ENCODE measurements at places on chromosomes 12 and 14.

DNA sequence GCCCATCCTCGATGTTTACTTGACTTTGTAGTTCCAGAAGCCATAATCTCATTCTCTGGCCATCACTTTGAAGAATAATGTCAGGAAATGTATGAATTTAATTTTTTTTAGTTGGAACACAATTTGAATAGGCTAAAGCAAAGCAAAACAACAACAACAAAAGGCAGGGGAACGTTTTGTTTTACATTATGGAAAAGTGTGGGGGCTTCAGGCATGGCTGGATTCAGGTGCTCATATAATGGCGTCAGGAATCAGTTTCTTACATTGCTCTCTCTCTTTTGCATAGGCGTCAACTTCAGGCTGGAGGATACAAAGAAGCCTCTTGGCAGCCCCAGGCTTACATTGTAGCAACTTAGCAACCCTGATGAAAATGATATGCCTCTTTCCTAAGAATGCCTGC is 13.1 kb upstream of the RPH3A start:
- no peak for DNase-seq

DNA sequence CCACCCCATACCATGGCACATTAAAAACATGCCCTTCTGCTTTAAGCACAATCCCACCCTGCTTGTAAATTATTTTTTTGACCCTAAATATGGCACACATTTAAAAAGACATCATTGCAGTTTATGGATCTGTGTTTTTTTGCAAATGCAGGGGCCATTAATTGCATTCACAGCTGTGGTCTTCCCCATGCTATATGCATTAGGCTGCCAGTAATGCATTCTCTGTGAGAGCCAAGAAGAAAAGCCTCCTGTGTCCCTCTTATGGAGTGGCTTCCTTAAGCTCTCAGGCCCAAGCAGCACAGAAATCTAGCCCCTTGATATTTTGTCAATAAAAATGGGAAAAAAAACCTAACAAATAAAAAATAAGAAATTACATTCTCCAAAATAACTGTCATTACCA is 20.4 kb upstream of the COCH start:
- no peak for DNase-seq

DNA sequence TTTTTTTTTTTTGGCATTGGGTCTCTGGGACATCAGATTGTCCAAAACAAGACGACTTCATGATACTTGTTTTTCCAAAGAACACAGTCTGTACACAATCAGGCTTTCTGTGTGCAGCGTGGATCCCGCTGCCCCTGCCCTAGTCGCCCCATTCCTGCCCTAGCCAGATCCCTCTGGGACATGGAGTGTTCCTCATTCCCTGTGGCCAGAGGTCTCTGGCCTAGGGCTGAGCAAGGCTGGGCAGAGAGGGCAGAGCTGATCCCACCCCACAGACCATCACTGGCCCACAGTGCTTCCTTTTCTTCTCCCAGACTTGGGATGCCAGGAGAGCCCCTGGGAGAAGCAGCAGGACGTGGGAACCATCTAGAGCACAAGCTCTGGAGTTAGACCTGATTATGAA is 20.9 kb upstream of the EIF2B2 start:
- DNase-seq, result no peak

DNA sequence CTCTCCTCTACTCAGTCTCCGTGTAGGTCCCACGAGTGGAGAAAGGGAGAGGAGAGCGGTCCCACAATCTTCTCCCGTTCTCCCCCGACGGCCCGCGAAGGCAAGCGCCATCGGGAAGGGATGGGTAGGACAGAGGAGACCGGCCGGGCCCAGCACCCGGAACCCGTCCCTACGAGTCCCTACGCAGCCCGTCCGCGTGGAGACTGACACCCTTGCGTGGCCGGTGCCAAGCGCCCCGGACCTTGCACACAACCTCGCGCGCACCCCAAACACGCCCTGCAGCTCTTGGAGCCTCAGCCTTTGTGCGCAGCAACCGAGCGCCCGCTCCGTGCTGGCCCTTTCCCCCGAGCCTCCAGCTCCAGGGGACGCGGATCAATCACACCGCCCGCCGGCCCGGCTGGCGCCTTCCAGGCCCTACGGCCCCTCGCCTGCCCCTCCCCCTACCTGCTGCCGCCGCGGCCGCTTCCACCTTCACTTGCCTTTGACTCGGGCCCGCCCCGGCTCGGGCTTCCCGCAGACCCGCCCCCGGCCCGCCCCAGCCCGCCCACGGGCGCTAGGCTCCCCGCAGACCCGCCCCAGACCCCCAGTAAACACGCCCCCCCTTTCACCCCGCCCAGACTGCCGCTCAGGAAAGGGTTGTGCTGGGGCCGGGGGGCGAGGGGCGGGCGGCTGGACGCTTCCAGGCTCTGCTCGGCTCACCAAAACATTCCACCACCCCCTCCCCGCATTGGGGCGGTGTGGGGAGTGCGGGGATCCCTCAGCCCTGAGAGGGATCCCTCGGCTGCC is at the start of gene NDRG2:
NDRG2 (minus strand) TSS at position 477 of the 786 bp plus-strand sequence. CDS start 1,746 bp downstream, outside the sequence.
- peak; percentile 69 for DNase-seq

GRCh38 chr14:55297611-55298499 is 26.6 kb downstream of the FBXO34 start:
- no peak for DNase-seq

GRCh38 chr12:104740668-104741067 is 217.4 kb downstream of the SLC41A2 start:
- no peak for DNase-seq

GRCh38 chr14:75282170-75282554 is 3.5 kb downstream of the FOS start:
- DNase-seq, result no peak

DNA sequence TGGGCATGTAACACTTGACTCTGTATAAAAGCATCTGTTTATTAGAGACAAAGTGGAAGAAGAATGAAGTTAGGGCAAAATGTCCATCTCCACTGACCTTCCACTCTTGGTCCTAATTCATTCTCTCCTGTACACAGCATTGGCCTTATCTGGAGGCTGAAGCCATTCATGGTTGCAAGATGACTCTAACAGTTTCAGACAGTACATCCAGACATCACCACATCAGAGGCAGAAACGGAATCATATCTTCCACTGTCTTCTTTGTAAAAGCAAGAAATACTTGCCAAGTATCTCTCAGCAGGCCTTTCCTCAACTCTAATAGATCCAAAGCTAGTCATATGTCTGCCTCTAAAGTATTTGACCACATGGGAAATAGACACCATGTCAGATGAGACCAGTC is 41.1 kb downstream of the PTHLH start:
- DNase-seq, result no peak

- no peak for DNase-seq
These were observed 663.8 kb downstream of the FLRT2 start for GRCh38 chr14:86193756-86194155.

DNA sequence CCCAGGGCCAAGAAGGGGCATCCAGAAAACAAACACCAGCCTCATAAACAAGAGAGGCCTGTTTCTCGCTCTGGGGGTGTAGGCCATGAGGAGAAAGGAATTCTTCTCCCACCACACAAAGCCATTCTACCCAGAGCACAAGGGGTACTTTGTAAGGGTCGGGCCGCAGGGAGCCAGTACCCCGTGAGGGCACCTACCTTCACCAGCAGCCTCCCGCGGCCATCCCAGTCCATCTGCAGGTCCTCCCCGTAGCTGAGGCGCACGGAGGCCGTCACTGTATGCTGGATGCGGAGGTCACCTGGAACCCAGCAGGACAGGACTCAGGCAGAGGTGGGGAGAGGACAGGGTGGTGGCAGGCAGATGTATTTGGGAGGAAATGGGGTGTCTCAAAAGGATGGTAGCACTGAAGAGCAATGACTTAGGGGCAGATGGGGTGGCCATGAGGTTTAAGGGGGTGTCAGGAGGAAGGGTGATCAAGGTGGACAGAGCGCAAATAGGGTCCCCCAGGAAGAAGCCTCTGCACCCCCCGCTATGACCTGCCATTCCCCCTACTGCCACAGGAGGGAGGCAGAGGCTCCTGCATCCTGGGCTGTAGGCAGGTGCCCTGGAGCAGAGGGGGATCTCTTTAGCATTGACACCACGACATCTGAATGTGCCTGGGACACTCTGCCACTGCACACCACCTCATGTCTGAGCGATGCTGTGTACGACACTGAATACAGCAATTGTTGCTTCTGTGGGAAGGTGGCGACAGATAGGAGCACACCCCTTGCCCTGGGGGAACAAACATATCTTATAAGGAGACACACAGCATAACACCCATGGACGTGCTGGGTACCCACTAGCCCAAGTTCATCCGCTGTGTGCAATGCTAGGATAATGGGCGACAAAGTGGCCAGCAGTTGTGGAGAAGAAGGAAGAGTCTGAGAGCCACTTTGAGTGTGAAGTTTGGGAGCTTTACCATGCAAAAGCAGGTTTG is 61.4 kb downstream of the VWF start:
- peak; percentile 61 for DNase-seq

GRCh38 chr12:29067430-29067829 is 81.6 kb upstream of the FAR2 start:
- no peak for DNase-seq

DNA sequence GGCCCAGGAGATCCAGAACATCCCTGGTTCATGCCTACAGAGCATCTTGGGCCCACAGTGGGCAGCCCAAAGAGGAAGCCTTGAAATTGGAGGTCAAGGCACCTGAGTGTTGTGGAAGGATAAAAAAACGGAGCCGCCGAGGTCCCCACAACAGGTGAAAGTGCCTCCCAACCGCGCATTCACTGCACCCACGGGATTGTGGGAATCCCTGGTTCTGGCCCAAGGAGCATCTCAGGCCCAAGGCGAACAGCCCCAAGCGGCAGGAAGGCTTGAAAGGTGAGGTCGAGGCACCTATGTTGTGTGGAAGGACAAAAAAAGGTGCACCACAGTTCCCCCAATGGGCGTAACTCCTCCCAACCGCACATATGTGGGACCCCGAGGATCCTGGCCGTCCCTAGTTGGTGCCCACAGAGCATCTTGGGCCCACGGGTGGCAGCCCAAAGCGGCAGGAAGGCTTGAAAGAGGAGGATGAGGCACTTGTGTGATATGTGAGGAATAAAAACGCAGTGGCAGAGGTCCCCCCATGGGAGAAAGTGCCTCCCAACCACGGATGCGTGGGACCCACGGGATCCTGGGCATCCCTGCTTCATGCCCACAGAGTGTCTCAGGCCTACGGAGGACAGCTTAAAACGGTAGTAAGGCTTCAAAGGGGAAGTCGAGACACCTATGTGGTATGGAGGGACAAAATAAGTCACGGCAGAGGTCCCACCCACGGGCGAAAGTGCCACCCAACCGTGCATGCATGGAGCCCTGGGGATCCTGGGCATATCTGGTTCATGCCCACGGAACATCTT is 583.9 kb downstream of the ALG10 start:
- no peak for DNase-seq

DNA sequence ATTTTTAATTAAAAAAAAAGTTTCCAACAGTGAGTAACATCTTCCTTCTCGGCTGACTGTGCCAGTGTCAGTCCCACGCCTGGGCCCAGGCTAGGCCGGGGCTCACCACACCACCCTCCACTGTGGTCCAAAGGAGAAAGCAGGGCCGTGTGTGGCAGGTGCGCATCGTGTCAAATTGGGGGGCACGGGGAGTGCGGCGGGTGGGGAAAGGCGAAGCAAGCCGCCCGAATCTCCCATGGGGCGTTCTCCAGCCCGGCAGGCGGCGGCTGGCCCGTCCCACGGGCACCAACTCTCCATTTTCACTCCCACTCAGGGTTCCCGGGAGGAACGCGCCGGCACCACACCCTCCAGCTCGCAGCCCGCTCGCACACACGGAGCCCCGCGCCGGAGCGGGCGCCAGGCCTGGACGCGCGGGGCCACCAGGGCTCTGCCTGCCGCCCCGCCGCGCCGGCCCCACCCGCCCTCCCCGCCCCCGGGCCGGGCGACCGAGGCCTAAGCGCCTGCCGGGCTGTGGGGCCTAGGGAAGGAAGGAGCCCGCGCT is 604 bp downstream of the EEA1 start:
- peak; percentile 32 for DNase-seq

- no peak for DNase-seq
These were observed 39.8 kb downstream of the SPRING1 start for GRCh38 chr12:116698116-116698515.

DNA sequence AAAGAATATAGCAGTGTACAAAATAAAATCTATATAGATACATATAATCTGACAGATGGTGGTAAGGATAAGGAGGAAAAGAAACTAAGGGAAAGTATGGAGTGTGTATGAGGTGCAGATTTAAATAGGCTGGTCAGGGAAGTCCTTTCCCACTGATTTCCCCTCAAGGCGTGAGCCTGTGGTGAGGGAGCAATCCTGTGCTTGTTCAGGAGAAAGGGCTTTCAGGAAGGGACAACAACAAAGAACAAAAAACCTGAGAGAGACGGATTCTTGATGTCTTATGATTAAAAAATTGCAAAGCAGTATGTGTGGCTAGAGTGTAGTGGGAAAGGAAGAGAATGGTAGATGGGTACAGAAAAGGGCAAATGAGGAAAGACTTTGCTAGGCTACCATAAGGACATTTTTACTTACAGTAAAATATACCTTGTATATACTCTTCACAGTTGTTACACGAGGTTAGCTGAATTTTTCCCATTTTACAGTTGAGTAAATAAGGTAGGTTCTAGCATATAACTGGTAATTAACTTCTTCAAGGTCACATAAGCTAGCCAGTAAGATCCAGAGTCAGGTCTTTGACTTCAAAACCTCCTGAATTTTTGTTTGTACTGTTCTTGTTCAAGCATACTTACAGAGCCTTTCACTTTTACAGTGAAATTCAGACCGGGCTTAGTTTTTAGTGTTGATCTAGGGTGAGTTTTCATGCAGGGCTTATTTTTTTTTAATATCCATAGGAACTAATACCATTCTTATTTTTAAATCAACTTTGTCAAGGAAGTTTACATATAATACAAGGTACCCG is 15.6 kb downstream of the CNOT2 start:
- no peak for DNase-seq

DNA sequence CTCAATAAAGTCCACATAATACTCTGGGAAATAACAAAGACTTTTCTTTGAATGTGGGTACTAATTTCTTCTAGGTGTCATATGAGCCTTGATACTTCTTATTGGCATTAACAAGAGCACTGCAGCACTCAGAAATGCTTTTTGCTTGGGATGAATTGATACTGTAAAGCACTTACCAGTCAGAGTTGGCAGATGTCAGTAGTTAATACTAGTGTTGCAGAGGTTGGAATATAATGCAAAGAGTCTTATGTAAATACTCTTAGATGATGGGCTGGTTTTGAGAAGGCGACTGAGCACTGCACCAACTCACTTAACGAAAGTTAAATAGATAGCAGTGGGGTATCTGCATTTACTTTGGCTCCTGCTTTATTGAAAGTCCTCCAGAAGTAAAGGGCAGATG is 25.6 kb upstream of the MBIP start:
- no peak for DNase-seq

GRCh38 chr12:80262346-80262745 is 163.0 kb downstream of the OTOGL start:
- DNase-seq, result no peak

DNA sequence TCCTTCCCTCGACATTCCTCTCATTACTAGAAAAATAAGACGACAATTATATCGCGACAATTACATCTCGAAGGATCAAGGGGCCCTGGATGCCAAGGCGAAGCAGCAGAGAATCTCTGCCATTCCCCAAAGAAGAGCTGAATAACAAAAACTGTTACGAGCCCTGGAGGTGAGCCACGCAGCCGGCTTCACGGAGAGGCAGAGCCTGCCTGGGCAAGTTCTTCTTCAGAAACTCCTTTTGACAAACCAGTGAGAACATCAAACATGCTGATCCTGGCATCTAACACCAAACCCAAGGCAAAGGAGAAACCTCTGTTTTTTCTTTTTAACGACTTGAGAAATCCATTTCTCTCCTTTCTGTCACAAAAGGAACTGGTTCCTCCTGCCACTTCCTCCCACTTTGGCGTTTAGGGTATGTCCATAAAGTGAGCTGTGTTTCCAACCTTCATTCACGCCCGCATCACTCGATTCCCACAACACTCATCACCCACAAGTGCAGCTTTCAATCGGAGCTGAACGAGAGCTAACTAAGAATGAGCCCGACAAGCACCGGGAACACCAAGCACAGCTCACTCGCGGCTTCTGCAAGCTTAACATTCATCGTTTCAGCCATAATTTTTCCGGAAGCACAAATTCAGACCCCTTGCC is 21.5 kb downstream of the CCDC88C start:
- no peak for DNase-seq
